Heart left ventricle (tissue), 16 donors: ENCODE measurements at places on chromosomes 7 and 10. TPM values are rescaled to one million over a fixed set of nuclear protein-coding genes. Genes with fewer than 3 reads are reported as not detected.

GRCh38 chr10:65419629-65420028 is 1506.2 kb upstream of the LRRTM3 start:
- H3K4me3 ChIP-seq: no peak overlapping the region
- no peaks in the 10 kb centered on the region for H3K36me3 ChIP-seq
- no peaks in the 10 kb centered on the region for H3K4me1 ChIP-seq
- H3K27me3 ChIP-seq: no peaks in the 10 kb centered on the region
- H3K27ac ChIP-seq: no peak overlapping the region
- DNase-seq: no peak

GRCh38 chr7:42978496-42978895 is 46.3 kb downstream of the MRPL32 start:
- no peaks in the 10 kb centered on the region for H3K36me3 ChIP-seq
- no peaks in the 10 kb centered on the region for H3K27me3 ChIP-seq
- no peak overlapping the region for H3K27ac ChIP-seq
- DNase-seq: no peak
- no peaks in the 10 kb centered on the region for H3K4me1 ChIP-seq
- no peak overlapping the region for H3K4me3 ChIP-seq

DNA sequence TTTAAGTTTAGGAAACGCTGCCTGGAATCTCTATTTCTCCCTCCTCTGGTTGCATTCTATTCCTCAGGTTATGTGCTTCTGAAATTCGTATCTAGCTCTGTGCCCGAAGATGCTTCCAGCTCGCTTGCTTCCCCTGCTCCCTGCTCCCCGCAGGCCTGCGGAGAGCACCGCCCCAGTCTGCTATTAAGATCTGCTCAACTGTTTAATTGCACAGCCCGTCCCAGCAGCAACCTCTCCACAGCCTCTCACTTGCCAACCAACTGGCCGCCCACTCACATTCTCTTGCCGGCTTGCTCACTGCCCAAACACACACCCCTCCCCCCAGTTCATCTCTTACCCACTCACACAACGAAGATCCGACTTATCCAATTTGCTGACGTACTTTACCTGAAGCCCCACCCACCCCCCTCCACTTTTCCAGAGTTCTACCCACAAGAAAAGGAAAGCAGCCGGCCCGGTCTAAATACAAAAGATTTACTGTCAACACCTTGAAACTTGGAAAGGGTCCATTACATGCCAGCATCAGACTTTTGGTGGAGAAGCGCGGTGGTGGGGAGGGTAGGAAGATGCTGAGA is 167.3 kb upstream of the KLF14 start:
- peak; percentile 73 for DNase-seq
- no peaks in the 10 kb centered on the region for H3K27me3 ChIP-seq
- H3K4me3 ChIP-seq: no peak overlapping the region
- H3K4me1 ChIP-seq: peaks cover 72% of the 10 kb centered on the region
- no peaks in the 10 kb centered on the region for H3K36me3 ChIP-seq

GRCh38 chr7:153628406-153628805 is 423.8 kb upstream of the DPP6 start:
- no peaks in the 10 kb centered on the region for H3K36me3 ChIP-seq
- H3K4me3 ChIP-seq: no peak overlapping the region
- DNase-seq: no peak
- H3K4me1 ChIP-seq: no peaks in the 10 kb centered on the region

GRCh38 chr7:25870574-25870973 is 281.4 kb upstream of the NFE2L3 start:
- peaks cover 100% of the 10 kb centered on the region for H3K27me3 ChIP-seq
- no peak overlapping the region for H3K4me3 ChIP-seq
- H3K36me3 ChIP-seq: no peaks in the 10 kb centered on the region
- H3K27ac ChIP-seq: no peak overlapping the region

- no peaks in the 10 kb centered on the region for H3K36me3 ChIP-seq
- peak; percentile 81 for DNase-seq
- H3K27ac ChIP-seq: peak overlapping the region; percentile 88
- H3K4me1 ChIP-seq: peaks cover 64% of the 10 kb centered on the region
- peak overlapping the region; percentile 95 for H3K4me3 ChIP-seq
These were observed 1.1 kb downstream of the TTYH3 start for GRCh38 chr7:2632733-2633537.

DNA sequence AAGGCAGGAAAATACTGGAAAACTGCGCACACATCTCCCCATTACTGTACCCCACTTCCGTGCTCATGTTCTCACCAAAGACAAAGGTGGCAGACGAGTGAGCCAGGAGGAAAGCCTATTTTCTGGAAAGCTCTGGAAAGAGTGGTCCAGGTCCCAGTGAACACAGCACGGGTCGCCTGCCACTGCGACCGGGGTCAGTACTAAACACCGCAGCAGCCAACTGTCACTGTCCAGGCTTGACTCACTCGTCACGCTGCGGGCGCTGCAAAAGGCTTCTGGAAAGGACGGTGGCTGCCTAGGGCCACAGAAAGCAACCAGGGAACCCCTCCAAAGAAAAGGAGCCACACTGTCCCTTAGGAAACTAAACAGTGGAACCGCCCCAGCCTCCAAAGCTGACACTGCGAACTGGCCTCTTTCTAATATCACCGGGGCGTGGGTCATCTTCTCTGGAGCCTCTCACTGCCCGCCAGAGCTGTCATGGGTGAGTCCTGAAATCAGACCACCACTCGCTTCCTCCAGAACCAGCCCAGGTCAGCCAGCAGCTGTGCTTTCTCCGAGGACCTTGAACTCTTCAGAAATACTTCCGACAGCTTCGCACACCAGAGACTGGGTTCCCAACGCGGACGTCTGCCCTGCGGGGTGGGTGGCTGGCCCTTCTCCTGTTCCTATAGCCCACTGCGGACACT is 4.0 kb downstream of the RADIL start:
- H3K27me3 ChIP-seq: no peaks in the 10 kb centered on the region
- no peak overlapping the region for H3K27ac ChIP-seq
- no peak for DNase-seq
- peaks cover 12% of the 10 kb centered on the region for H3K36me3 ChIP-seq

DNA sequence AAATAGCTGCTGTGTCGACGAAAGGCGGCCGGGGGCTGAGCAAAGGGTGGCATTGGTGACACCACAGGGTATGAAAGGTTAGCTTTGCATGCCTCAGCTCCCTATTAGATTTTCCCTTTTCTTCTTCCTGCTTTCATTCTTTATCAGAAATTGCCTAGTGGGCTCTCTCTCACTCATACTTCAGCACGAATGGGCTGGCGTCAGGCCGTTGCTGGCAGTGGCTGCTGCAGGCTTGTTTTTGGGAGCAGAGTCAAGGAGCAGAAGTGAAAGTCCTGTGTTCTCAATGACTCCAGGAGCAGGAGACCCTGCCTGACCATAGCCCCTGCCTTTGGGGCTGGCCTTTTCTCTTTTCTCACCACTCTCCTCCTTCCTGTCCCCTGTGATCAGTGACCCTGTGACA is 318.0 kb downstream of the PLXNA4 start:
- H3K4me3 ChIP-seq: no peak overlapping the region
- DNase-seq: no peak
- H3K27ac ChIP-seq: no peak overlapping the region
- no peaks in the 10 kb centered on the region for H3K27me3 ChIP-seq
- no peaks in the 10 kb centered on the region for H3K36me3 ChIP-seq

DNA sequence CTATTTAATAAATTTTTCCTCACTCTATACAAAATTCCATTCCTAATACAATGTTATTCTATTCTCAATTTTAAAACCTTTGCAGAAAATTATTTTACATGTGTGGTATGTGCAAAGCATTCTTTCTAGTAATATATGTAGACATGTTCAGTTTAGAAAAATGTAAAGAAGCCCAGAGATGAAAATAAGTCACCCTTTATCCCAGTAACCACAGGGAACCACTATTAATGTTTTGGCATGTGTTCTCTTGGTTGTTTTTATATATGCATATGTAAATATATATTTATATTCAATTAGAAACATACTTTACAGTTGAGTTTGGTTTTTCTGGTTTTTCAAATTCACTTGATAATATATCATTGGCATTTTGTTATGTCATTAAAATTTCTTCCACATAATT is 14.8 kb upstream of the GLCCI1 start:
- H3K4me1 ChIP-seq: no peaks in the 10 kb centered on the region
- DNase-seq: no peak
- H3K27me3 ChIP-seq: no peaks in the 10 kb centered on the region
- no peaks in the 10 kb centered on the region for H3K36me3 ChIP-seq

Gene SFMBT2
- 5.3 TPM for total RNA-seq
